ENCODE measurements at places on chromosomes 2 and 18.
A peak's percentile ranks its signal among the peaks of the same experiment; 100 is the strongest.

DNA sequence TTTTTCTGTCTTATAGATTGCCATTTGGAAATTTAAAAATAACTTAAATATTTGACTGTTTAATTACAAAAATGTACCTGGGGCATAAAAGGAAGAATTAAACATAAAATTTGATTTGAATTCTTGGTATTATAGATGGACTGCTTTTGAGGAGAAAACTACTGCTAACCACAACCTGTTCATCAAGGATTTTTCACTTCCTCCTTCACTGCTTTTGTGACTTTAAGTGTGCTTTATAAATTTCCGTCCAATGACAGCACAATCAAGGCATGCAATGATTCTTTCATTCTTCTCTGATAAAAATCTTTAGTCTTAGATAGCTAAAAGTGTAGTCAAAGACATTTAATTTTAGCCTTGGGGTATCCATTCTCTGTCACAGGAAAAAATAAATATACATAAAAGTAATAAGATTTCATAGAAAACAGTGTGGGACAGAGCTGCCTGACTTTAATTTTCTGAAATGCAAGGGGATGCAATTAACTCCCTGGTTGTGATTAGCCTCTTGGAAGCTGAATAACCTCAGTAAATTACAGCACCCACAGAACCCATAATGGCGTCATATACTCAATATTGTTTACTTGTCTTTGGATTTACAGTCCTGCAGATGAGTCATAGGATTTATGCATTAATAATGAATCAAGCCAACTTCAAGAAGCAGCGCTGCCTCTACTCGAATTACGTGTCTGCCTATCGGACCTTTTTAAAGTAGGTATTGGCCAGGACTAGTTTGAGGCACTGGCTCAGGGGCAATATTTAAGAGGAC lies 587.9 kb downstream of the NRXN1 start:
- DNase-seq = no peak

GRCh38 chr2:237673130-237674001 lies 46.0 kb downstream of the LRRFIP1 start:
- DNase-seq = peak; percentile 94

GRCh38 chr2:8441986-8442385 lies 239.9 kb upstream of the ID2 start:
- DNase-seq = no peak

- DNase-seq = no peak
Measured at GRCh38 chr2:879540-879939, 71.1 kb upstream of the SNTG2 start.

- no peak for DNase-seq
Measured at GRCh38 chr2:123513351-123513750, 511.7 kb upstream of the CNTNAP5 start.

GRCh38 chr2:180720829-180721228 lies 259.6 kb upstream of the UBE2E3 start:
- DNase-seq = no peak

- DNase-seq = no peak
Measured at GRCh38 chr2:52676056-52676455, 1091.5 kb upstream of the CHAC2 start.

All from activated CD8-positive, alpha-beta memory T cell treated with anti-CD3 and anti-CD28 coated beads, Interleukin-2, amount 50 U/mL, for 4 hours (primary cell).